ENCODE measurements at places on chromosomes 16 and 17. TPM values are rescaled to one million over a fixed set of nuclear protein-coding genes. Genes with fewer than 3 reads are reported as not detected.

DNA sequence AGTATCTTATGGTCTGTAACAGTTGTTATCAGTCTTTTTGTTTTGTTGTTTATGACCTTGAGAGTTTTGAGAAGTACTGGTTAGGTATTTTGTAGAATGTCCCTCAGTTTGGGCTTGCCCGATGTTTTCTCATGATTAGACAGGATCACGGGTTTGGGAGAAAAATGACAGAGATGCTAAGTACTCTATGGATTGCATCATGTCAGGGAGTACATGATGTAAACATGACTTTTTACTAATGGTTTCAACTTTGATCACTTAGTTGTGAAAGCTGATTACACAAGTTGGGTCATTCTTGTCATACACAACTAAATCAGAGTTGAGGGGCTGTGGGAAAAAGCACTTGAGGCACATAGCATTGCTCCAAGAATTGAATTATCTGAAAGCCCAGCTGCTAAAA, 94.7 kb upstream of the SIAH1 start:
- DNase-seq: no peak

GRCh38 chr16:25893332-25893731, 201.6 kb downstream of the HS3ST4 start:
- no peak for DNase-seq

DNA sequence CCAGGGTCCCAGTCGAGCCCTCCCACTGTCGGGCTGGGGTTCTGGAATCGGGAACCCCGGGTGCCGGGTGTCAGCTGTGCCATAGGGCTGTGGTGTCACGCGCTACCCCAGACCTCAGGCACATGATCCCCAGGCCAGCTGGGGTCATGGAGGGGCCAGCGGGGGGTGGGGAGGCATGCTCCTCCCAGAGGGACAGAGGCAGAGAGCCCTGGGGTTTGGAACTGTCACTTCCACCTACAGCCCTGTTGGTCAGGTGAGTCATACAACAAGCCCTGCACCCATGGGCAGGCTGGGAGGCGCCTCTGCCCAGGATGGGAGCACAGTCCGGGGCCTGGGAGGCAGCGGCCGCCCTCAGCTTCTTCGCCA, 63.0 kb downstream of the BAIAP2 start:
- DNase-seq: peak; percentile 86

DNA sequence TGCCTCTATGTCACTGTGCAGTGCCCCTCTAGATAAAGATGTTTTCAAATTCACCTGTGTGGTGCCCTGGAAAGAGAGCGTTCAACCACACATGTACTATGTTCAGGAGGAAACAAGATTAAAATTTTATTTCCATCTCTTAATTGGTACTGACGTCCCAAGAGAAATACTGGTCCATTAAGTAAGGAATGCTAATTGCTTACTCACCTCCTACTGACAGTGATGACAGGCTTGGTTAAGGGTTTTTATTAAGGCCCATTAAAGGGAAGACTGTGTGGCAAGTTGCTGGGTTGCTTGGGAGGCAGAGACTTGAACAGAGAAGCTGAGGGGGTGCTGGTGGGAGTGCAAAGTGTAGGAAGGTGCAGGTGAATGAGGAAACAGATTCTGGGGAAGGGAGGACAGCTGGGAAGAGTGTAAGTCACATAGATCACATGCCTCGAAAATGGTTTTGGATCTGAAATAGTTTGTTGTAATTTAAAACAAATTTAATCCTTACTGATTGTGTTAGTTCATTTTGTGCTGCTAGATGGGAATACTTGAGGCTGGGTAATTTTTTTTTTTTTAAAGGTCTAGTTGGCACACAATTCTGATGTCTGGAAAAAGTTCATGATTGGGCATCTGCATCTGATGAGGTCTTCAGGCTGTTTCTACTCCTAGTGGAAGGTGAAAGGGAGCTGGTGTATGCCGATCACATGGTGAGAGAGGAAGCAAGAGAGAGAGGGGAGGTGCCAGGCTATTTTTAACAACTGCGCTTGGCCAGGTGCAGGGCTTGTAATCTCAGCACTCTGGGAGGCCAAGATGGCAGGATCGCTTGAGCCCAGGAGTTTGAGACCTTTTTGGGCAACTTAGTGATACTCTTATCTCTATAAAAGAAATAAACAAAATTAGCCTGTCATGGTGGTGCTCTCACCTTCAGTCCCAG, 140.5 kb downstream of the CACNG3 start:
- DNase-seq: no peak

SLFN12 gene
- 39.6 TPM for total RNA-seq

- DNase-seq: peak; percentile 15
Observed at GRCh38 chr17:20955427-20956323, 87.1 kb downstream of the USP22 start.

RHBDF2 gene
- total RNA-seq: 18.1 TPM
